Activated CD8-positive, alpha-beta memory T cell treated with anti-CD3 and anti-CD28 coated beads for 1 hour (primary cell): ENCODE measurements at places on chromosomes 7 and 10.

GRCh38 chr10:58641095-58641531, 128.4 kb downstream of the BICC1 start:
- DNase-seq: no peak

- DNase-seq: no peak
Observed at GRCh38 chr7:110944966-110945644, 145.8 kb upstream of the LRRN3 start.

DNA sequence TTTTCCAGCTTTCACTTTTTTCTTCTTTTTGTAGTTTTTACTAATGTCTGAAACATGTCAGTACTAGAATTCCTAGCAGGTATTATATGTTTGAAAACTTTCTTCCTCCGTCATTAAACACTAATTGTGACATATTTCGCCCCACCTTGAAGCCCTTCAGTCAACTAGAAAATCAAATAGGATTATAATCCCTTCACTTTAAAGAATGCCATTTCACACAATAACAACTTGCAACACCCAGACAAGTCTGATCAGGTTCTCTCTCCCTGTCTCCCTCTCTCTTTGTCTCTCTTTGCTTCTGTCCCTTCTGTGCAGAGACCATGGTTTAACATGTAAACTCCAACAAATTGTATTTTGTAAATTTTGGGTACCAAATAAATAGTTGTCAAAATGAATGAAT, 373.5 kb downstream of the SEMA3D start:
- no peak for DNase-seq

GRCh38 chr10:36265741-36266140, 623.6 kb upstream of the FZD8 start:
- no peak for DNase-seq

GRCh38 chr7:22352887-22353286, 4.1 kb downstream of the RAPGEF5 start:
- DNase-seq: no peak

- no peak for DNase-seq
Observed at GRCh38 chr7:151783958-151784575, 92.8 kb downstream of the PRKAG2 start.

- no peak for DNase-seq
Observed at GRCh38 chr7:117386110-117386706, 41.1 kb downstream of the ASZ1 start.

GRCh38 chr7:50633414-50633710, 68.2 kb upstream of the DDC start:
- DNase-seq: no peak

- no peak for DNase-seq
Observed at GRCh38 chr7:110522061-110522760, 568.7 kb upstream of the LRRN3 start.

DNA sequence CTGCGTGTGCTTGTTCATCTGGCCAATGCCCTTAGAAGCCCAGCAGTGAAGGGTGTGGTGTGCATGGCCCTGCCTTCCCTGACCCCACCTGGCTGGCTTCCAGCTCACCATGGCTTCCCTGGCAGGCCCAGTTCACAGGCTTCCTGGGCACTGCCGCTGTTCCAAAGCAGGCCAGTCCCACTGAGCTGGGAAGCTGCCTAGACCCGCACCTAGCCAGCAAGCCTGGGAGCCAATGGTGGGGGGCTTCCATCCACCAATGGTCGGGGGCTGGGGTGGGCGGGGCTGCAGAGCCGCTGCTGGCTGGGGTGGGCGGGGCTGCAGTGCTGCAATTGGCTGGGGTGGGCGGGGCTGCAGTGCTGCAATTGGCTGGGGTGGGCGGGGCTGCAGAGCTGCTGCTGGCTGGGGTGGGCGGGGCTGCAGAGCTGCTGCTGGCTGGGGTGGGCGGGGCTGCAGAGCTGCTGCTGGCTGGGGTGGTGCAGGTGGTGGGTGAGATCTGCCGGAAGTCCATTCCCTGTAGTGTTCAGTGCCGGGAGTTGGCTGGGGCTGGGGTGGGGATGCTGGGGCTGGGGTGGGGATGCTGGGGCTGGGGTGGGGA, 12.4 kb downstream of the CALY start:
- no peak for DNase-seq

DNA sequence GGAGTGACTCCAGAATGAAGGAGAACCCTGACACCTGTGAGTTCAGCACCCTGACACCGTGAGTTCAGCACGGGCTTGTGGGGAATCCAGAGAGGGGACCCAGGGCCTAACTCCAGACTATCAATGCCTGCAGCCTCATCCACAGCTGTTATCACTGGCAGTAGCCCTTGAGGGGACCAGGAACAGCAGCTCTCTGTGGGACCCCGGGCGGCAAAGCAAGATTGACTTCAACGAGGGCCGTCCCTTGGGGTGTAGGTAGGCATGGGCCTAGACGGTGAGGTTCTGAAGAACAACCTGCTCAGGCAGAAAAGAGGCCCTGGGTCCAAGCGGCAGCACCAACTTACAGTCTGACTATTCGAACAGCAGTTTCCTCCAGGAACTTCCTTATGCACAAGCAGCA, 8.9 kb downstream of the GRID1 start:
- DNase-seq: no peak

GRCh38 chr10:124534231-124534798, 72.7 kb downstream of the LHPP start:
- DNase-seq: no peak

- DNase-seq: no peak
Observed at GRCh38 chr7:84258628-84259027, 64.0 kb upstream of the SEMA3A start.
